ENCODE measurements at places on chromosomes 6 and 20. TPM values are rescaled to one million over a fixed set of nuclear protein-coding genes. Genes with fewer than 3 reads are reported as not detected.

- no peaks in the 10 kb centered on the region for H3K36me3 ChIP-seq
- peaks cover 19% of the 10 kb centered on the region for H3K4me1 ChIP-seq
- H3K27me3 ChIP-seq = no peaks in the 10 kb centered on the region
- H3K27ac ChIP-seq = peak overlapping the region; percentile 98
- H3K4me3 ChIP-seq = peak overlapping the region; percentile 69
Observed at GRCh38 chr6:154732538-154733182, 556 bp upstream of the SCAF8 start.

GRCh38 chr20:20499439-20499838 lies 131.5 kb downstream of the INSM1 start:
- no peak overlapping the region for H3K4me3 ChIP-seq
- no peak for DNase-seq
- H3K36me3 ChIP-seq = no peaks in the 10 kb centered on the region
- H3K27ac ChIP-seq = no peak overlapping the region
- H3K27me3 ChIP-seq = no peaks in the 10 kb centered on the region
- no peaks in the 10 kb centered on the region for H3K4me1 ChIP-seq

- no peak overlapping the region for H3K27ac ChIP-seq
- H3K36me3 ChIP-seq = no peaks in the 10 kb centered on the region
- DNase-seq = no peak
- no peak overlapping the region for H3K4me3 ChIP-seq
Observed at GRCh38 chr6:26561533-26562466, 23.6 kb downstream of the HMGN4 start.

DNA sequence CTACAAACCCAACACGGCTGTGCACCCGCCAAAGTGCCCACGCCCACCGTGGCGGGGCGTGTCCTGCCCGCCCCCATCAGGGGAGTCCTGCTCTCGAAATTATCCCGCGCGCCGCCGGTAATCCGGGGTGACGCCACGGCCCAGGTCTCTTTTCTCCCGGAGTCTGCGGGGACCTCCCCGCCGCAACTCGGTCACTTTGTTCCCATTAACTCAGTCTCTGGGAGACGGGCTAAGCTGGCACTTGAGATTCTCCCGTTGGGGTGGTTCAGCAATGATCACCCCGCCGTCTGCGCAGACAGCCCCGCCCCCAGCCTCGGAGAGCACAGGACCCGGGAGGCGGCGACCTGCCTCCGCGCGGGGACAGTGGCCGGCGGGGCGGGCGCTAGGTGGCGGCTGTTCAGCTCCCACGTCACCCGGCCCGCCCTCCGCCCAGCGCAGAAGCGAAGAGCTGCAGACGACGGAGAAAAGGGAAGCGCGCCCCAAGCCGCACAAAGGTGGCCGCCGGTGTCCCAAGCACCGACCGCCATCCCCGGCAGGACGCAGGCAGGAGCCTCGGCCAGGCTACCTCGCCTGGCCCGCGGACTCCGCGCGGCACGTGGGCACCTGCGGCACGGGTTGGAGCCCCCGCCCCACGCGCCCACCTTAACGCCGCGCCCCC lies 31.5 kb downstream of the SF3B5 start:
- H3K36me3 ChIP-seq = no peaks in the 10 kb centered on the region
- H3K27ac ChIP-seq = peak overlapping the region; percentile 27
- no peaks in the 10 kb centered on the region for H3K27me3 ChIP-seq
- peak; percentile 57 for DNase-seq

GRCh38 chr20:64211874-64212658 lies 43.5 kb upstream of the PCMTD2 start:
- no peaks in the 10 kb centered on the region for H3K27me3 ChIP-seq
- no peak overlapping the region for H3K4me3 ChIP-seq

DNA sequence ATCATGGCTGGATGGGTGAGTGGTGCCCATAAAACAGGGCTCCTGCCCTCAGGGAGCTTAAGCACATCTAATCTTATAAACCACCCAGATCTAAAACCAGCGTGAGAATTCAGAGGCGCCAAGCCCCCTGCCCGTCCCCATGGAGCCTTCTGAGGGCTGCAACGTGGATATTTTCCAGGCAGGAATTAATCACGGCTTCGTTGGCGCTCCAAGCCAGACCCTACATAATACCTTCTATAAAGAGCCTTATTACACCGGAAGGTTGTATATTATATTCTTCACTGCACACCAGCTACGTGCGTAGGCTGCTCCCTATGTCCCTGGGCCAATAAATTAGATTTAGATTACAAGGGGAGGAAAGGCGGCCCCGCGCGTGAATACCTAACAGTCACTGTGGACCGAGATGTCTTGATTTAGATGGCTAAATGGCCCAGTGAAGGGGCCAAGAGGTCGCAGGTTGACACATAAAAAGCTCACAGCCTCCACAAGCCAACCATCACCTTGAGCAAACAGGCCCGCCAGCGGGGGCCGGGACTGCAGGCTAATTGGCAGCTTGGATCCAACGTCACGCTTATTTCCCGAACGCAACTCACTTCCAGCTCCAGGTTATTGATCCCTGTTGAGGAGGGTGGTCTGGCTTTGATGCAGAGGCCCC lies 64.7 kb upstream of the APCDD1L start:
- no peaks in the 10 kb centered on the region for H3K4me1 ChIP-seq
- H3K27ac ChIP-seq = no peak overlapping the region
- H3K4me3 ChIP-seq = no peak overlapping the region
- no peak for DNase-seq
- no peaks in the 10 kb centered on the region for H3K36me3 ChIP-seq

GRCh38 chr20:44324343-44324742 lies 12.5 kb upstream of the R3HDML start:
- no peaks in the 10 kb centered on the region for H3K36me3 ChIP-seq
- H3K4me3 ChIP-seq = no peak overlapping the region
- H3K27ac ChIP-seq = no peak overlapping the region
- peaks cover 20% of the 10 kb centered on the region for H3K4me1 ChIP-seq
- H3K27me3 ChIP-seq = no peaks in the 10 kb centered on the region

The ETV7 gene
- total RNA-seq = 1.0 TPM

The OXT gene
- not detected for total RNA-seq

The GINS1 gene
- total RNA-seq = 30.4 TPM
